ENCODE measurements at places on chromosomes 4 and X.

- DNase-seq = no peak
Observed at GRCh38 chrX:119401569-119401968, 2.4 kb downstream of the SLC25A43 start.

GRCh38 chrX:42770566-42770965, 7.4 kb downstream of the PPP1R2C start:
- no peak for DNase-seq

- DNase-seq = peak; percentile 68
Observed at GRCh38 chrX:37825215-37825842, 22.0 kb downstream of the DYNLT3 start.

DNA sequence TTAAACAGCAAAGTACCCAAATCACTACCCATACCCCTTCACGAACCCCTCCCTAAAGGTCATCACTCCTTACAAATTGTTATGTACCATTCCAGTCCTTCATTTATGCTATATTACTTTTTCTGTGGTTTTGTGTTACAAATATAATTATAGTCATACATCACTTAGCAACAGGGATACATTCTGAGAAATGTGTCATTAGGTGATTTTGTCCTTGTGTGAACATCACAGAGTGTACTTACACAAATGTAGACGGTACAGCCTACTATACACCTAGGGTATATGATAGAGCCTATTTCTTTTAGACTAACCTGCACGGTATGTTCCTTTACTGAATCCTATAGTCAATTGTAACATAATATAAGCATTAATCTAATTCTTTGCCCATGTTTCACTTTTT, 61.9 kb downstream of the ASB9 start:
- DNase-seq = no peak

GRCh38 chr4:151202851-151203455, 74.0 kb upstream of the PRSS48 start:
- DNase-seq = no peak

DNA sequence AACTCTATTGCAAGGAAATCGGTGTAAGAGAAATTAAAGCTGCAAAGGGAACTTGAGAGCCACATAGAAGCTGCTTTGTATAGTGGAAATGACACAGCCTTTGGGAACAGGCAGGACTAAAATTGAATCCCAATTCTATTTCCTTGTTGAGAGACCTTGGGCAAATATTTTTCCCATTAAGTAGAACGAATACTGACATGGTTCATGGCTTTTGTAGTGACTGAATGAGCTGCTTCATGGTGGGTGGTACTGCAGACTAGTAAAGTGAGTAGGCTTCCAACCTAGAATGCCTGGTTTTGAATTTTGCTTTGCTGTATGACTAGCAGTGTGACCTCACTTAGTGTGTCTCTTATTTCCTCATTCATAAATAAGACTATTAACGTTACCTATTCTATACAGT, 182.2 kb upstream of the KCNIP4 start:
- no peak for DNase-seq

DNA sequence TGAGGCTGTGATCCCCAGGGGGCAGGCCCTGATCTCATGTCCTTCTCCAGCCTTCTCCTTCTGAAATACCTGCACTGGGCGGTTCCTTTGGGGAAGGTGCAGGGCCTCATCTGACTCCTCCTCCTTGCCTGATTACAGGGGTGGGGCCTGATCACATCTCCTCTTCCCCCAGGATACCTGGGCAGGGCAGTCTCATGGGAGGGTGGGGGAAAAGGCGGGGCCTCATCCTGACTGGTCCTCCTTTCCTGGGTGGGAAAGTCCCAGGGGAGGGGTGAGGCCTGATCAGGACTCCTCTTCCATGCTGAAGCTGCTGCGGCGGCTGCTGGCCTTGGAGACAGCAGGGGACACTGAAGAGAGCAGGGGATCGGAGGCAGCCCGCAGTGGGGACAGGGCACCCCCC, 13.3 kb downstream of the TFE3 start:
- no peak for DNase-seq

DNA sequence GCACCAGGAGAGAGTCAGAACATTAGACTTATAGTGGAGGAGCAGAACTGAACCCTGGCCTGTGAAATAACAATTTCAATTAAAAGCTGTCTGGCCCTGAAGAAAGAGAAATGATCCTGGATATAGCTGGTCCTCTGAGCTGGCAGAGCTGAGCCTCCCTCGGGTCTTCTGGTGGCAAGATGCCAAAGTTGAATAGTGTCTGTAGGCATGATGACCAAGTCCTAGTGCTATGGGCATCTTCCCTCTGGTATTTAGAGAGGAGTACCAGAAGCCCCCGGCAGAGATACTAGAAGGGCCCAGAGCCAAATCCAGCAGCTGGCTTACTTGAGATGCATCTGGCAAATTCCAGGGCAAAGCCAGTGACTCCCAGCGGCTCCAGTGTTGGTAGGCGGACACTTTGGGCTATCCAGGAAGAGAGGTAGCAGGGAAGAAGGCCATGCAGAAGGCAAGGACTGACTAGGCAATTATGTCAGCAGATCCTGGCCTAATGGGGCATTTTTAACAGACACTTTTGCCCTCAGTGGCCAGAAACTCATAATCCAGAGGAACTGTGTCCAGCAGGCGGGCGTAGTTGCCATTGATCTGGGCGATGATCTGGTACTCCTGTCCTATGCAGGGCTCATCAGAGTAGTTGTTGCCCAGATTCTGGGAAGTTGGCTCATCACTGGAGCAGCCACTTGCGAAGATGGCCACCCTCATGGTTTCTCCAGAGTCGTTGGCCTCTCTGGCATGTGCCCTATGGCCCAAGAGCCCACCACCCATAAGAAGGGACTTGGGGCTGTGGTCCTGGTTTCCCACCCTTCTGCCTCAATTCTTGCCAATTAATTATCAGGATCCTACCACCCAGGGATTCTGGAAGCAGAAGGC, 17.9 kb downstream of the VSIG4 start:
- DNase-seq = no peak

- DNase-seq = peak; percentile 3
Observed at GRCh38 chr4:155954118-155954685, 536 bp upstream of the CTSO start.

- DNase-seq = no peak
Observed at GRCh38 chr4:5660185-5660584, 48.2 kb downstream of the EVC2 start.

GRCh38 chr4:27921231-27921630, 1060.6 kb downstream of the STIM2 start:
- DNase-seq = no peak

GRCh38 chrX:136291824-136292223, 8.9 kb upstream of the ADGRG4 start:
- no peak for DNase-seq
